A549 treated with dexamethasone at 1 μM for 4 hours (cell line): ENCODE measurements at places on chromosomes 2 and 18. TPM values are rescaled to one million over a fixed set of nuclear protein-coding genes. Genes with fewer than 3 reads are reported as not detected.

RNF125 gene
- total RNA-seq: 0.21 to 0.60 TPM (median 0.25 TPM) in 5 replicates

GIGYF2 gene
- 24.5 to 34.2 TPM (median 29.1 TPM) in 5 replicates for total RNA-seq

ZNF516 gene
- 3.3 to 6.8 TPM (median 4.8 TPM) in 5 replicates for total RNA-seq

FAHD2B gene
- total RNA-seq: 10.6 to 12.7 TPM (median 11.4 TPM) in 5 replicates

DARS1 gene
- total RNA-seq: 47.1 to 54.5 TPM (median 52.5 TPM) in 5 replicates

MEP1B gene
- 0.05 to 0.09 TPM (median 0.08 TPM) in 3 of 5 replicates, not detected in the others for total RNA-seq

PLA2R1 gene
- total RNA-seq: 1.7 to 2.7 TPM (median 2.2 TPM) in 5 replicates

PLEK gene
- not detected in 5 replicates for total RNA-seq

DSG4 gene
- not detected in 5 replicates for total RNA-seq

ST3GAL5 gene
- total RNA-seq: 20.2 to 30.7 TPM (median 24.8 TPM) in 5 replicates
